EL (cell line): ENCODE measurements at places on chromosomes 5 and 9.

- no peak for DNase-seq
These were observed 151.7 kb downstream of the PIK3R1 start for GRCh38 chr5:68367287-68367686.

- DNase-seq = no peak
These were observed 676 bp upstream of the OCLN start for GRCh38 chr5:69491838-69492390.

DNA sequence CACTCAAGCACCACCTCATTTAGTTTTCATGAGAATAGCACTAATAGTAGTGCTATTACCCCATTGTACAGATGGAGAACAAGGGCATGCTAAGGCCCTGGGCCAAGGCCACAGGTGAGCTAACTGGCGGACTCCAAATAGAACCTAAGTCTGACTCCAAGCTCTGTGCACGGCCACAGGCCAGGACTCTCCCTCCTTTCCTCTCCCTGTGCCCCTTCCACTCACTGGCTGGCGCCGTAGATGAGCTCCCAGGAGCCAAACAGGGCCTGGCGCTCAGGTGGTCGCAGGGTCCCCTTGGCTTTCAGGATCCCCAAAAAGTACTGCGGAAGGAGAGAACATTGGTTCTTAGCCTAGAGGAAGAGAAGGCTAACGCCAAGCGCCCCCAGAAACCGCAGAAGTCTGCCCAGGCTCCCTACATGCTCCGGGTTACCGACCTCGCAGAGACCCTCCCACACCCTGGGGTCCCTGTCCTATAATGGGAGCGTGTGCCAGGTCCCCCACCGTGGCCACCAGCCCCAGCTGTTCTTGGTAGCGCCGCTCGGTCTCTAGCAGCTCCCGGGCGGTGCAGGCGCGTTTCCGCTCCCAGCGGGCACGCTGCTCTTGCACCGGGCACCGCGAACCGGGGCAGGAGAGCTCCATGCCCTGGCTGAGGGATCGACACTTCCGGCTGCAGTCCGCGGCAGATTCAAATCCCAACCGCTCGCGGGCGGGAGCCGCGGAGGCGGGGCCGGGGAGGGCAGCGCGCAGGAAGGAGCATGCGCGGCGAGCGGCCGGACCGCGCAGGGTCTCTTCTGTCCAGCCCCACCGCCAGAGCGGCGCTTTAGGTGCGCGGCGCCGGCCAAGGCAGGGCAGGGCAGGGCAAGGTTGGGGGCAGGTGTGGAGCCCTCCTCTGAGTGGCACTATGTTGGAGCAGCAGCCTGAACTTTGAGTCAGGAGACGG is at the start of gene ARHGEF39:
TSS of gene ARHGEF39 (minus strand) at position 665 of the 940 bp plus-strand sequence. CDS start at position 639, 26 bp downstream.
- peak; percentile 86 for DNase-seq

GRCh38 chr5:14190194-14191164 is 47.3 kb downstream of the TRIO start:
- DNase-seq = peak; percentile 99

GRCh38 chr5:130092991-130093390 is 188.7 kb downstream of the CHSY3 start:
- no peak for DNase-seq

- DNase-seq = no peak
These were observed 72.5 kb downstream of the MRPS30 start for GRCh38 chr5:44881266-44881665.

DNA sequence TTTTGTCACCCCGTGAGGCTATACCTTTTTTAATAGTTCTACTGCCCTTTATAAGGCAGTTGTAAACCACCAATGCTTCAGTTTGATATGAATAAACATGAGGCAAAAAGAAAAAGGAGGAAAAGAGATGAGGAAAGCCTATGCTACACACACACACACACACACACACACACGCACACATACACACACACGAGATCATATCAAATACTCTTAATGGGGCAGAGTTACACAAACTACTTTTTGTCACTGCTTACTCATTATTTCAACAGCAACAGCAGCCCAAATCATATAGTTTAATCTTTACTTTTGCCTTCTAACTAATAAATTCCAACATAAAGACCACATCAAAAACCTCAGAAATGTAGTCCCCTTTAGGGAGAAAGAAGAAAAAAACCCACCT is 116.8 kb upstream of the PAM start:
- no peak for DNase-seq

- no peak for DNase-seq
These were observed 204.8 kb downstream of the DCP2 start for GRCh38 chr5:113181409-113181808.

- DNase-seq = no peak
These were observed 72.6 kb upstream of the CYLC2 start for GRCh38 chr9:102922526-102922925.

- no peak for DNase-seq
These were observed 81.0 kb upstream of the EQTN start for GRCh38 chr9:27377811-27378456.

- DNase-seq = peak; percentile 60
These were observed 9.1 kb downstream of the TYRP1 start for GRCh38 chr9:12702160-12702758.

DNA sequence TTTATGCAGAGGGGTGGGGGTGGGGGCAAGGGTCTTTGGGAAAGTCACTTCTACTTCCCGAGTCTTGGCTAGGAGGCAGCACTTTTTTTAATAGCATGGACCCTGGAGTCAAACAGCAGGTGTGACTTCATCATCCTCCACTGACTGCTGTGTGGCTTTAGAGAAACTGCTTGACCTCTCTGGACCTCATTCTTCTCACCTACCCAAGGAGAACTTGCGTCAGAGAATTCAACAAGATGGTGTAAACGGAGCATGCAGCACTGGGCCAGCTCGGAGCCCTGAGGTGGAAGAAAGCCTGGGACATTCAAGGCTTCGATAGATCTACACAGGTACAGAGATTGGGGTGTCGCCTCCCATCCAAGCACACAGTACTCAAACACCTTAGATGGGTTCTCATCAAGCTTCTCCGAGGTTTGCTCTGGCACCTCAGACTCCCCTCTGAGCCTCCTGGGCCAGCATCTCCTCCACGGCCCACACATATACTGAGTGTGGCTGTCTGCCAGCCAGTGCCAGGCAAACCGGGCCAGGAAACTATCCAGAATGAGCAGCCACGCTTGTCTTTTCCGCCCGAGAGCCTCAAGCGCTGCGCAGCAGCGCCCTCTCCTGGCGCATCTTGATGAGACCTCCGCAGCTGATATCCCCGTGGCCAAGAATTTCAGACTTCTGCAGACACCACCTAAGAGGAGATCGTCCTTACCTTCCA is 4.6 kb upstream of the SLC25A48 start:
- DNase-seq = peak; percentile 56

DNA sequence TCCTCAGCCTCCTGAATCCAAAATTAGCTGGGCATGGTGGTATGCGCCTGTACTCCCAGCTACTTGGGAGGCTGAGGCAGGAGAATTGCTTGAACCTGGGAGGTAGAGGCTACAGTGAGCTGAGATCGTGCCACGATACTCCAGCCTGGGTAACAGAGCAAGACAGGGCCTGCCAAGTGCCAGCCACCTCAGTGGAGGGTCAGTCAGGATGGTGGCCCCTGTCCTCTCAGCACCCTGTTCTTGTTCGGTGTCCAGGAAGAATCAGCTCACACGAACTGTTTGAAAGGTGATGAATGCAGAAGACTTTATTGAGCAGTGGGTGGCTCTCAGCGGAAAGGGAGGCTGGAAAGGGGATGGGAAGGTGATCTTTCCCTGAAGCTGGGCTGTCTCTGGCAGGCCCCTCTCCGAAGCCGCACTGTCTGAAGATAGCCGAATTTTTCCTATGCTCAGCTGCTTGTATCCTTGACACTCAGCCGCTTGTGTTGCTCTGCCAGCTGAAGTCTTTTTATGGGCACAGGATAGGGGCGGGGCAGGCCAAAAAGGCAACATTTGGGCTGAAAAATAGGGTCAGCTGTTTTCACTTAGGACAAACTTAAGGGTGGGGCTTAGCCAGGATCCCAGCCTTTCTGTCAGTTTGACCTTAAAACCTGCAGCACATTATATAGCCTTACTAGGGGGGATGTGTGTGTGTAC is 50.9 kb downstream of the UBE2R2 start:
- no peak for DNase-seq

GRCh38 chr5:105503950-105504349 is 1941.4 kb upstream of the NUDT12 start:
- no peak for DNase-seq
